Dermis blood vessel endothelial cell (primary cell): ENCODE measurements at places on chromosomes 16 and 17.
A peak's percentile ranks its signal among the peaks of the same experiment; 100 is the strongest.

DNA sequence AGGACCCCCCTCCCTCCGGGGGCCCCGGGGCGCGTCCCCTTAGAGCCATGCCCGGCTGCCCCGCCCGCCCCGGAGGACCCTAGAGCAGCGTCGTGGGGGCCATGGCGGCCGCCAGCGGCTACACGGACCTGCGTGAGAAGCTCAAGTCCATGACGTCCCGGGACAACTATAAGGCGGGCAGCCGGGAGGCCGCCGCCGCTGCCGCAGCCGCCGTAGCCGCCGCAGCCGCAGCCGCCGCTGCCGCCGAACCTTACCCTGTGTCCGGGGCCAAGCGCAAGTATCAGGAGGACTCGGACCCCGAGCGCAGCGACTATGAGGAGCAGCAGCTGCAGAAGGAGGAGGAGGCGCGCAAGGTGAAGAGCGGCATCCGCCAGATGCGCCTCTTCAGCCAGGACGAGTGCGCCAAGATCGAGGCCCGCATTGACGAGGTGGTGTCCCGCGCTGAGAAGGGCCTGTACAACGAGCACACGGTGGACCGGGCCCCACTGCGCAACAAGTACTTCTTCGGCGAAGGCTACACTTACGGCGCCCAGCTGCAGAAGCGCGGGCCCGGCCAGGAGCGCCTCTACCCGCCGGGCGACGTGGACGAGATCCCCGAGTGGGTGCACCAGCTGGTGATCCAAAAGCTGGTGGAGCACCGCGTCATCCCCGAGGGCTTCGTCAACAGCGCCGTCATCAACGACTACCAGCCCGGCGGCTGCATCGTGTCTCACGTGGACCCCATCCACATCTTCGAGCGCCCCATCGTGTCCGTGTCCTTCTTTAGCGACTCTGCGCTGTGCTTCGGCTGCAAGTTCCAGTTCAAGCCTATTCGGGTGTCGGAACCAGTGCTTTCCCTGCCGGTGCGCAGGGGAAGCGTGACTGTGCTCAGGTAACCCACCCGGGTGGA, 759 bp downstream of the ALKBH5 start:
- peak; percentile 53 for DNase-seq

GRCh38 chr16:22810226-22810625, 3.7 kb upstream of the HS3ST2 start:
- no peak for DNase-seq

DNA sequence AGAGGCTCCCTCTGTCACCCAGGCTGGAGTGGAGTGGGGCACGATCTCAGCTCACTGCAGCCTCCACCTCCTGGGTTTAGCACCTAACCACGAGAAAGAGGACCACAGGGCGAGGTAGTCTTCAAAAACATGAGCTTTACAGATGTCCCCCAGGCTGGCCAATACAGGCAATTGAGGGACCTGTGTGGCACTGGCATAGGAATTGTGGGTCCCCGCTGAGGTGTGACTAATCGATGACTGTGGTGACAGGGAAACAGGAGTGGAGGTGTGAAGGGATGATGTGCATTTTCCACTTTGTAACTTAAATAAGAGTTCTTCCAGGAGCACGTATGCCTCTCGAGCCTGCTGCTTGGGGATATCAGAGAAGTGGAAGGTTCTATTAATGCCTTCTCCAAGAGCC, 12.6 kb upstream of the ARHGAP17 start:
- DNase-seq, result no peak

- peak; percentile 62 for DNase-seq
Measured at GRCh38 chr16:84618581-84619460, 943 bp upstream of the COTL1 start.

- no peak for DNase-seq
Measured at GRCh38 chr17:76645481-76645880, 1.9 kb upstream of the ST6GALNAC1 start.

GRCh38 chr17:2195729-2196128, 107.9 kb downstream of the SMG6 start:
- no peak for DNase-seq

- no peak for DNase-seq
Measured at GRCh38 chr17:30187573-30187972, 47.9 kb downstream of the SLC6A4 start.

- DNase-seq, result no peak
Measured at GRCh38 chr17:28230011-28230410, 89.0 kb upstream of the TMEM97 start.

GRCh38 chr17:54982399-54982798, 13.8 kb downstream of the STXBP4 start:
- DNase-seq, result peak; percentile 61

GRCh38 chr16:7651803-7652570, 319.3 kb downstream of the RBFOX1 start:
- DNase-seq, result no peak

DNA sequence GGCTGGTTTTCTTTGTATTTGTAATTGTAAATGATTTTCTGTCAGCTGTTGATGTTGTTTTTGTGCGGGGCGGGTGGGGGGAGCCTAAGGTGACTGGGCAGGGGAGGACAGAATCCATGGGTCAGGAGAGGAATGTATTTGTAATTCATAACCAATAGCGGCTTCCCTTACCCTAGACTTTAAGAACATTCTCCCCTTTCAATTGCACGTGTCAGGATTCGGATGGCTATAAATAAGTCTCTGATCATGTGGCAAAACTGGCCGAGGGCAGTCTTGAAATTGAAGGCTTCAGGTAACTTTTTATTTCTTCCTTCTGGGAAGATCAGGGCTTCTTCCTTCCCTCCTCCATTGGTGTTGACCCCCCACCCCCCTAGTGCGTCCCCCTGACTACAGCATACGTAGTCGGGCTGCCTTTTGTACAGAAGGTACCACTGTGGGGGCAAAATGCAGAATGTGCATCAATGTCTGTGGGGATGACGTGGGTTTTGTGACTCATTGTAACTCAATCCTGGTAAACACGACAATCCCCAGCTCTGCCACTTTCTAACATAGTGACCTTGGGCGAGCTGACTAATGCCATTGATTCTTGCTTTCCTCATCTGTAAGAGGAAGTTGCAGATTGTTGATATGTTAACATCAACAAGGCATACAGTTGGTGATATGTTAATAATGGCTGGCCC, 16.2 kb downstream of the MARCHF10 start:
- no peak for DNase-seq

- no peak for DNase-seq
Measured at GRCh38 chr17:80981062-80981902, 10.4 kb upstream of the CHMP6 start.

DNA sequence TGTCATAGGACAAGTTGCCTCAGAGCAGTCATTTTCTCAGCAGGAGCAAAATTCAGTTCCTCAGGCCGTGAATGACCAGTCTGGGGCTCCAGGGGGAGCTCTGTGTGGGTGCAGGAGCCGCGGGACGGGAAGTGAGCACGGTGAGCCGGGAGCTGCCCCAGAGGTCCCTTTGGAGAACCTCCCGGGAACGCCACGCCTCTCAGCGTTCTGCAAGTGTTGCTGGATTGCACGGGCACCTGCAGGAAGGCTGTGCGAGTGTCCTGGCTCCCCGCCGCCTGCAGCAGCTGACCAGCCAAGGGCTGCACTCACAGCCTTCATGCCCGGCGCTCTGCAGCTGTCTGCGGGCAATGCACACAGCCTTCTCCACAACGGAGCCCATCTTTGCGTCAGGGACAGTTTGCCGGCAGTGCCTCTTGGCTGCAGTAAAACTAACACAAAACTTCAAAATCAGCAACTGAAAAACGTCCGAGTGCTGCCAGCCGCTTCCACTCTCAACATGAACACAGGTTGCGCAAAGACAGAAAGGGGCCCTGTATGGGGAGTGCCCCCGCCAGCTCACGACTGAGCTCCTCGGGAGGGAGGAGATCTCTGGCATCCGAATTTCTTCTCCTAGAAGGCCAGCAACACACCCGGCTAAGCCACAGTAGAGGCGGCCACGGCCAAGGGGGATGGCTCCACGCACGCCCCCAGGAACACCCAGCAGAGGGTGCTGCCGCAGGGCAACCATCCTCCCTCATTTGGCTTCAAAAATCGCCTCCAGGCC, 16.0 kb downstream of the NDUFAF8 start:
- peak; percentile 81 for DNase-seq

DNA sequence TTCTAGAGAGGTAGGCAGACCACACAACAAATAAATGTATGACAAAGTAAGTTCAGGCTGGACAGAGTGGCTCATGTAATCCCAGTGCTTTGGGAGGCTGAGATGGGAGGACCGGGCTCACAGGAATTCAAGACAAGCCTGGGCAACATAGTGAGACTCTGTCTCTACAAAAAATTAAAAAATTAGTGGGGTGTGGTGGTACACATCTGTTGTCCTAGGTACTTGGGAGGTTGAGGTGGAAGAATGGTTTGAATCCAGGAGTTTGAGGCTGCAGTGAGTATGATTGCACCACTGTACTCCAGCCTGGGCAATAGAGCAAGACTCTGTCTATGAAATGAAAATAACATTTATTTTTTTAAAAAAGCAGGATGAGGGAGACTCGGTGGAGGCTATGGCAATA, 18.5 kb downstream of the CHP2 start:
- DNase-seq, result no peak

GRCh38 chr17:55271958-55272710, 7.4 kb downstream of the HLF start:
- DNase-seq, result no peak

GRCh38 chr17:77429969-77430752, 289.4 kb downstream of the SEC14L1 start:
- peak; percentile 86 for DNase-seq

DNA sequence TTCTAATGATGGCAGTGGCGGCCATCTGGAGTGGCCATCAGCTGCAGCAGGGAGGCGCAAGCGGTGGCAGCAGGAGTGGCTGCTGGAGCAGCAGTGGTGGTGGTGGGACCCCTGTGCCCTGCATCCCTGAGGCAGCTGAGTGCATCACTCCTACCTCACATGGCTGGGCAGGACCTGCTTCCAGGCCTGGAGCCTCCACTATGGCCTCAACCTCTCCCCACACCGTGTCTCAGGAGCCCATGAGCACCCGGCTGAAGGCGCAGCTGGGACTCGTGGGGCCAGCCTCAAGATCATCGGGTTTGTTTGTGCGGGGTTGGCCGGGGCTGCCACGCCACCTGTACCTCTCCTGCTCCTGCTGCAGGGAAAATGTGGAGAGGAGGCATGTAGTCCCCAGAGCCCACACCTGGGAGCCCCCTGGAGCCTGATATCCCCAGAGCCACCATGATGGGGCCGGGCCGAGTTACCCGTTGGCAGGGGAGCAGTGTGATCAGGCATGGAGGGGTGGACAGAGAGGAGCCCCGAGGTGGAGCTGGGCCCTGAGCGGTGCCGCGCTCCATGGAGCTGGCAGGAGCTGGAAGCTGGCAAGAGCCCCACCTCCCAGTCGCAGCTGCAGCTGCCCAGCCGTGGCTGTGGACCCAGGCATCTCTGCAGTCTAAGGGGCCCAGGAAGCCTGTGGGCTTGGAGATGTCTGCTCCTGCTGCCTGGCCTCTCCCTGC, 16.7 kb downstream of the RHOT1 start:
- no peak for DNase-seq

GRCh38 chr17:1890758-1891450, 61.1 kb downstream of the RPA1 start:
- DNase-seq, result no peak

DNA sequence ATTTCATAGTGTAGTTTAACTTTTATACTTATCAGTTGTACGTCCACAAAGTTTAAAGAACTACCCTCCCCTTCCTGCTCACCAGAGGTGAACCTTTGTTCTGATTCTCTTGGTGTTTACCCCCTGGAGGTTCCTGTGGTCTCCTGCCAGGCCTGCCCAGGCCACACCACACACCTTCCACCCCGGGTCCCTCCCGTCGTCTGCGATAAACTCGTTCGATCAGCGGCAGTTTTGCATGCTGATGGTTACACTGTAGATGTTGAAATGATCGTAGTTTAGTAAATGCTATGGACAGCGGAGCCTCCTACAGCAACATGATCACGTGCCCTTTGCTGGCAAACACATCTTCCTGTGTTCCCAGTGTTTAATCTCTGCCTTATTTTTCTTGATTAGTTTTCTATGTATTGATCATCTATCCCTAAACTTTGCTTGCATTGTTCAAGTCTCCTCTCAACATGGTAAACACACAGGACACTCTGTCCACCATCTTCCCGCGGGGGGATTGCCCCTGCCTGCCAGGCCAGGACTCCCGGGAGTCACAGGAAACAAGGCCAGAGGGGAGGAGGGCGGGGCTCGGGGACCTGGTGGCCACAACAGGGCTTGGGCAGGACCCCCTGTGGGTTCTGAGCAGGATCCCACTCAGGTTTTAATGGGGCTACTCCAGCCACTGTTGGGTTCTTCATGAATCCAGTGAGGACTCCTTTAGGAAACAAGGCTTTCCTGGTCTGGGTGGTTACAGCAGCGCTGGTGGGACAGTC, 2.8 kb upstream of the ACSF3 start:
- peak; percentile 9 for DNase-seq

- DNase-seq, result no peak
Measured at GRCh38 chr17:51638971-51639370, 378.6 kb downstream of the UTP18 start.

- no peak for DNase-seq
Measured at GRCh38 chr17:20266806-20267458, 200.4 kb downstream of the LGALS9B start.

- no peak for DNase-seq
Measured at GRCh38 chr16:70468776-70469525, 14.6 kb downstream of the FCSK start.

DNA sequence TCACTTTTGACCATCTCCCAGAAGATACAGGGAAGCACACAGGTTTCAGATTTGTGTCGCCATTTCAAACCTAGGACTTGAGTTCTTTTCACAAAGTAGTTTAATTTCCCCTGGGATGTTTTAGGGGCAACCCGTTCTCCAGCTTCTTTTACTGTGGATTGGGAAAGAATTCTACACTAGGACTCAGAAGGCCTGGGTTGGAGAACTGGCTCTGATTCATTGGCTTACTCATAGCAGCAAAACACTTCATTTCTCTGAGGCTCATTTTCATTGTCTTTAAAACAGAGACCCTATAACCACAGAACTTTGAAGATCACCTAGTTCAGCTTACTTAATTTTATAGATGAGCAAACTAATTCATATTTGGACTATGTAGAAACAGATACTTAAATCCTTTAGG, 175.9 kb upstream of the SALL1 start:
- DNase-seq, result no peak

DNA sequence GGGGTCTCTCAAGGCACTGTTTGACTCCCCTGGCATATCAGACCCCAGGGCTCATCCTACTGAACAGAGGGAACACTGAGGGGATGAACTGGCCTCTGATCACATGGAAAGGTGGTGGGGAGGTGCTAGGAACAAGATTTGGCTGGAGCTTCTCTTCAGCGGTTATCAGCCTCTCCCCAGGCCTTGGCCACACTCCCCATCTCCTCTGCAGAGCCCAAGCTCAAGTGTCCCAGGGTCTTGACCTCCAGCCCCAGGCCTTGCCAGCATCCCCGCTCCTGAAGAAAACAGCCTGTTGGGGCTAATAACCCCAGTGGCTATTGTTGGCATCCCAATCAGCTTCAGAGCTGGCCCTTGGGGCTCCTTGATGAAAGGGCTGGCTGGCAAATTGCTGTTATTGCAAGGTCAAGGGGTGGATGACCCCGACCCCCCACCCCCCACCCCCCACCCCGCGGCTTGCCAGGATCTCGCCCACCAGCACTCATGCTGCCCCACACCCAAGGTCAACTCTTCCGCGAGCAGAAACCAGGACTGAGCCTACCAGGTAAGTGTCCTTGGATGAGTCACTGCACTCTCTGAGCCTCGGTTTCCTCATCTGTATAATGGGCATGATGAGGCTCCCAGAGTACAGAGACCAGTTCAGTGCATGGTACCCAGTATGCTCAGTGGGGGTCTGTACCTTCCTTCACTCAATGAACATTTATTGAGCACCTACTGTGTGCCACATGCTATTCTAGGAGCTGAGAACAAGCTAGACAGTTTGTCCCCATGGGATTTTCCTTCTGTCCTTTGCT, 18.8 kb upstream of the FAM83G start:
- no peak for DNase-seq

GRCh38 chr17:41413982-41414381, 10.4 kb downstream of the KRT37 start:
- DNase-seq, result no peak
